ENCODE measurements at places on chromosomes 12 and 14. TPM values are rescaled to one million over a fixed set of nuclear protein-coding genes. Genes with fewer than 3 reads are reported as not detected.
A peak's percentile ranks its signal among the peaks of the same experiment; 100 is the strongest.

Gene ITGB7
- 38.6 TPM for total RNA-seq

DNA sequence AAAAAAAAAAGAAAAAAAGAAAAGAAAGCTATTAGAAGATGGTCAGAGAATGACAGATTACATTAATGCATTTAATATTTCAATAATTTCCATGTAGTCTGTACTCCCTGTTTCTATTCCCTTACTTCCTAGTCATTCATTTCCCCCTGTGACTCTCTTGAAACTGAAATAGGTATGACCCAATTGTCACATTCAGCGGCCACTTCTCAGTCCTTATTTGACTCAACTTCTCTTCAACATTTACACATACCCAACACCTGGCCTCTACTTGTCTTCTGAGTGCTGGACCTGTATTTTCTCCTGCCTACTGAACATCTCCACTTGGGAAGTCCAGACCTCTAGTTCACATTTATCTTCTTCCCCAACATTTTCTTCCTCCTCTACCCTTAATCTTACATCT lies 7.2 kb downstream of the EEA1 start:
- no peak for DNase-seq

Gene RFC5
- total RNA-seq = 57.6 TPM

- DNase-seq = peak; percentile 76
These were observed 74.0 kb downstream of the RPS29 start for GRCh38 chr14:49512147-49512551.

DNA sequence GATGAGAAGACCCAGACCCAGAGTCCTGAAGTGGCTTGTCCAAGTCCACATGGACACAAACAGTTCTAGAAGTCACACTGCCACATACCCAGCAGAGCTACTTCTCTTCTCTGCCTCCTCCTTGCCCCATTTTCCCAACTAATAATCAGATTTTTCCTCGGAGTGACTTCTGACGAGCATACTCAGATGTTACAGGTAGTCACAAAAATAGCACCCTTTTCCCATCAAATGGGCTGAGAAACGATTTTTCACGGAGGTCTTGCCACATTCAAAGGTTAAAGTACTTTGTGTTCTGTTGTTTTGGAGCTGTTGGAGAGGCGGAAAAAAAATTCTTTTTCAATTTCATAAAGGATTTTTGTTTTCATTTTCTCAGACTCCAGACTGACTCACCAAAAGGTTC lies 232.9 kb downstream of the ZFP36L1 start:
- no peak for DNase-seq

DNA sequence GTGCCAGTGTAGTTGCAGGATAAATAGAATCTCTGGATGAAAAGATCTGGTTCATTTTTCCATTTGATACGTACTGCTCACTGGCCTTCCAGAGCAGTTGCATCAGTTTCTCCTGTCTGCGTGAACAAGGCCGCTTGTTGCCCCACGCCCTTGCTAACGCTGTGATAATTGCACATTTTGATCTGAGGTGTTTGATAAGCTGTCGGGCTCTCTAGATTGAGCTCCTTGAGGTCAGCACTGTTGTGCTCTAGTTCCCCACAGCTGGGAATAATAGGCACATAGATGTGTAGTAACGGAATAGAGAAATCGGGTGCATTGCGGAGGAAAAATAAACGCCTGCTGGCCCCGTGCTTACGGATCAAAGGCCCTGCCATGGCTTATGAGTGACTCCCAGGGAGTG lies 42.8 kb upstream of the TRAF3 start:
- DNase-seq = no peak
